AG08396 (cell line): ENCODE measurements at places on chromosomes 5 and 9.

- DNase-seq, result no peak
These were observed 417.7 kb upstream of the IRX4 start for GRCh38 chr5:2300421-2300820.

DNA sequence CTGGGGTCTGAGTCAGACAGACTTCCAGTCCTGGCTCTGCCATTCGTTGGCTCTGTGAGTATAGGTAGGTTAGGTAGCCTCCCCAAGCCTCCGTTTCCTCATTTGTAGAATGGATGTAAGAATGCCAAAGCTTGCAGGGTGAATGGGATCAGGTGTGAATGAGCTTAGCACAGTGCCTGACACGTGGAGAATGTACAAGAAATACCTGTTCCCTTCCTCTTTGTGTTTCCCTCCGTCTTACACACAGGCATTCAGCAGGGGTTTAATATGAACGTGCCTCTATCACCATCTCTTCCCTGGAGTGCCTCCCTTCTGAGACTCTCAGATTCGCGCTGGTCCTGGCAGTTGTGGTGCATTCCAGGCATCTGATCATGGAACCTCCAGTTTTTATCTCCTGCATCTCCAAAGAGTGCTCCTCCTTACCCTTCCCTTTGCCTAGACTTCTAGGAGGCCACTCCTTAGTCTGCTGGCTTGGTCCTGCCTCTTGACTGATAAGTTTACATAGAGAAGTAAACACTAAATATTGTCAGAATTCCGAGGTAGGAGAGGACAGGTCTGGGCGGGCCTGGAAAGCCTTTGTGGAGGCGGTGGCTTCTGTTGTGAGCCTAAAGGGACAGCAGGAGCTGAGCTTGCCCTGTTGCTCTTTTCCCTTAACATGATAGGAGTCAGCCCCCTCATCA lies 199.4 kb downstream of the AOPEP start:
- DNase-seq, result no peak

GRCh38 chr5:76291305-76292077 lies 111.6 kb upstream of the IQGAP2 start:
- no peak for DNase-seq

DNA sequence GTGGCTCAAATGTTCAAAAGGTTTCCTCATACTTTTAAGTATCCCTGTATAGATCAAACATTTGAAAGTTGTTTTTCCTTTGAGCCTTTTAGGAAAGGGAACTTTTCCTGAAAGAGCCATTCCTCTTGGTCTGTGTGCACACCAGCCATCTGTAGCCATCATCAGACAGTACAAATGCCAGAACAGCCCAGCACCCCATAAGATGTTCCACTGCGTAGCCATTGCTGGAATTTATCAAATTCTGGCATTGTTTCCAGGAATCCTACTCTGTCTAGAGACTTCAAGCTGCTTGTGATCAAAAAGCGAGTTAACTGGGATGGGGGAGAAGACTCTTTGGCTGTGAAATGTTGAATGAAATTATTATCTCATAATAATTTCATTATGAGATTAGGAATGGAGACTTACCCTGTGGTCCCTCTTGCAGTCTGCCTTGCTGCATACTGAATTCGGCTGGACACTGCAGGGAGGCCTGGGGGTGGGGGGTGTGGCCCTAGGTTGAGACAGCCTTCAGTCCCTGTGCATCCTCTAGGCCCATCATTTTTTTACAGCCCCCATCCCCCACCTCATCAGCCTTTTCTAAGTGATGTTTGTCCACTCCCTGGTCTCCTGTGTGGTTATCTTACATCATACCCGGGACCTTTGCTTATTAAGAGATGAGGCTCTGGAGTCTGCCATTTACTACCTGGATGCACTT lies 99.8 kb downstream of the RALGPS1 start:
- DNase-seq, result peak; percentile 30

DNA sequence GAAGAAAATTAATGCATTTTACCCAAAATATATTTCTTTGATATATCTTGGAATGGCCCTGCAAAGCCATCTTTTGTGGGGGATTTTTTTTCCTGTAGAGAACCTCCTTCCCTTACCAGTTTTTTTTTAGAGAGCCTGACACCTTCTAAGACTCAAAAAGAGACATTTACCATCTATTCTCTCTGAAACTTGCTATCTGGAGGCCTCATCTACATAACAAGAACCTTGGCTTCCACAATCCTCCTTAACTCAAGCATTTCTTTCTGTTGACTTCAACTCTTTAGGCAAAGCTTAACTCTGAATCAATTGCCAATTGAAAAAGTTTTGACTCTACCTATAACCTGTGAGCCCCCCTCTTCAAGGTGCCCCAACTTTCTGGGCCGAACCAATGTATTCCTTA lies 6.2 kb downstream of the SLC45A2 start:
- DNase-seq, result no peak

- DNase-seq, result peak; percentile 14
These were observed 1.1 kb downstream of the MAST4 start for GRCh38 chr5:66597183-66597757.

GRCh38 chr9:98516897-98517503 lies 191.7 kb downstream of the GABBR2 start:
- DNase-seq, result no peak

- no peak for DNase-seq
These were observed 394.1 kb upstream of the GRIA1 start for GRCh38 chr5:153096381-153096780.

DNA sequence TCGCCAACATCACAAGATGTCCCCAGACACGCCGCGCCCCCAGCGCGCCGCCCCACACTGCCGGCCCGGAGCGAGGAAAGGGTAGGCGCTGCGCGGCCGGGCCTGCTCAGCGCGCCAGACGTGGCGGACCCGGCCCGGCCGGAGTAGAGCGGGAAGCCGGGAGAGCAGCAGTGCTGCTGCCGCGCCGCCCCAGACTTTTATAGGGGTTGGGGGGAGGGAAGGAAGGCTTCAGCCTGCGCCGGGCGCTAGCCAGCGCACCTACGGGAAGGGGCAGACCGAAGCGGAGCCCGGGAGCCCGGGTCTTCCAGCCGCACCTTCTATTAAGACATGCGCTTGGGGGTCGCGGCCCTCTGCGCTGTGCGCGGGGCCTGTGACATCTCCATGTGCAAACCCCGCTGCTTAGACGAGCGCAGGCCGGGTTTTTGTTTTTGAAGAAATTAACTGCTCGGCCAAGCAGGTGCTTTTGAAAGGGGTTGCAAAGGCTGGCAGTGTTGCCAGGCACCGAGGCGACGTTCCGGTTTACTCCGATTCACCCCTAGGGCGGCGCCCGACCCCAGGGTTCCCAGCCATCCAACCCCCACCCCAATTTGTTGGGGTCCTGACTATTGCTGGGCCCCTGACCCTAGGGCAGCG lies 353 bp upstream of the PAX5 start:
- DNase-seq, result peak; percentile 41
